ENCODE measurements at places on chromosomes 12 and 14.

- no peak for DNase-seq
Measured at GRCh38 chr12:95169368-95169767, 47.9 kb downstream of the FGD6 start.

DNA sequence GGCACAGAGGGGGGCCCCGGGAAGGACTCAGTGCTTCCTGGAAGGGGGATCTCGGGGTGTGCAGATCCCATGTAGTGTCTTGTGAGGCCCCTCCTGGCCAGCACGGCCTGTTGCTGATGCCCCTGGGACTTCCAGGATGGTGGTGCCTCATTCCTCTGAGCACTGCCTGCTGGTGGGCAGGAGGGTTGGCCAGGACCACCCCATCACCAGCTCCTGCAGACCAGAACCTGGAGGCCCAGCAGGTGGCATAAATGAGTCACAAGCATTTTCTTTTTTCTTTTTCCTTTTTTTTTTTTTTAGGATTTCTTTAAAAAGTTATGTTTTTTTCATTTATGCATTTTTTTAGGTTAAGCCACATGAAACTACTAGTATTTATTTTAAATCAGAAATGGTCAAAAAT, 8.0 kb downstream of the MMP17 start:
- no peak for DNase-seq

GRCh38 chr12:6635856-6636531, at the start of gene LPAR5:
Gene LPAR5 (minus strand): TSS chr12:6635959. CDS start chr12:6621248, 14,711 bp downstream.
- DNase-seq = no peak

- DNase-seq = no peak
Measured at GRCh38 chr12:121812320-121812871, 8.6 kb downstream of the SETD1B start.

- no peak for DNase-seq
Measured at GRCh38 chr14:78752518-78753188, 582.5 kb downstream of the NRXN3 start.

DNA sequence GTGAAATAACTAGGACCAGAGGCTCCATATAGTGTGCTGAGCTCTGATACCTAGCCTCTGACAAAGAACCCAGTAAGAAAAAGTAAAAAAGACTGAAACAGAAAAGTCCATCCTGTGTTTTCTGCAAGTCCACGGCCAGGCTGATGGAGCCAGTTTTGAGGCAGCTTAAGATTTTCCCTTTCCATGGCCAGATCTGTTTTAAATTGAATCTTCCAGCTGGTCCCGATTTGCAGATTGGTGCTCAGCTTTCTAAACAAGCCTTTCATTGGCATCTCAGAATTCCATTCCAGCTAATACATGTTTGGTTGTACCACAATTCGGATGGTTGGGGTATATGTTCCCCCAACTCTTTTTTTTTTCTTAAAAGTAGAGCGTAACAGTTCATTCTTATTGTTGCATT, 152.0 kb downstream of the DACT1 start:
- no peak for DNase-seq

- no peak for DNase-seq
Measured at GRCh38 chr12:82176761-82177490, 181.3 kb downstream of the CCDC59 start.

- peak; percentile 45 for DNase-seq
Measured at GRCh38 chr12:6195665-6196535, 4.3 kb upstream of the CD9 start.

DNA sequence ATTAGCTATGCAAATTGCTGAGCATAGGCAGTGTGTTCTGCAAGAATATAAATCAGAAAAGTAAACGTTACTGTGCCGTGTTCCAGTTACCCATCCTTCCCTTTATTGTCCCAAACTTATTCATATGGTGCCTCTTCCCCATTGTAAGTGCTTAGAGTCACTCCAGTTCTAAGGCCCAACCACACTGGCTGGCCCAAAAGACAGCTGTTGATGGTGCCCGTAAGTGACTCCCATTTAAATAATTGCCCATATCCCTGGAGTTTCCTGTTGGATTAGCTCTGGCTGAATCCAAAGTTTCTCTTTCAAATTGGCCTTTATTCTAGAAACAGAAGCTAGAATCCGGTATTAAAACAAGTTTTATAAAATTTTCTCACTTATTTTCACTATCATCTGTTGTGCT, 400.1 kb upstream of the DDHD1 start:
- no peak for DNase-seq

- DNase-seq = no peak
Measured at GRCh38 chr12:11630046-11630706, 19.3 kb upstream of the ETV6 start.

DNA sequence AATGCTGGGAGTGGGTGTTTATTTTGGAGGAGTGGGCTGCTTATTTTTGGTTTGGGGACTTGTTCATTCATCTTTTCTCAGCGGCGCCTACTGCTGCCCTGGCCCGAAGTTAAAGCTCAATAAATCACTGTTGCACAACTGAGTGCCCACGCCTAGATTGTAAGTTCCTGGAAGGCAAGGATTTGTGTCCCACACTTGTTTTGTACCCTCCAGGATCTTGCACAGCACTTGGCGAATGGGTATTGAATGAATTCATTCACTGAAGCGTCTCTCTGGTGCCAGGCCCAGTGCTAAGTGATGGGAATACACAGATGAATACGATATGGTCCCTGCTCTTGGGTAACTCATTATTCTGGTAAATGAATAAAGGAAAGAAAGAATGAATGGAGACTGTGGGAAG, 153.3 kb upstream of the PARP11 start:
- DNase-seq = no peak

DNA sequence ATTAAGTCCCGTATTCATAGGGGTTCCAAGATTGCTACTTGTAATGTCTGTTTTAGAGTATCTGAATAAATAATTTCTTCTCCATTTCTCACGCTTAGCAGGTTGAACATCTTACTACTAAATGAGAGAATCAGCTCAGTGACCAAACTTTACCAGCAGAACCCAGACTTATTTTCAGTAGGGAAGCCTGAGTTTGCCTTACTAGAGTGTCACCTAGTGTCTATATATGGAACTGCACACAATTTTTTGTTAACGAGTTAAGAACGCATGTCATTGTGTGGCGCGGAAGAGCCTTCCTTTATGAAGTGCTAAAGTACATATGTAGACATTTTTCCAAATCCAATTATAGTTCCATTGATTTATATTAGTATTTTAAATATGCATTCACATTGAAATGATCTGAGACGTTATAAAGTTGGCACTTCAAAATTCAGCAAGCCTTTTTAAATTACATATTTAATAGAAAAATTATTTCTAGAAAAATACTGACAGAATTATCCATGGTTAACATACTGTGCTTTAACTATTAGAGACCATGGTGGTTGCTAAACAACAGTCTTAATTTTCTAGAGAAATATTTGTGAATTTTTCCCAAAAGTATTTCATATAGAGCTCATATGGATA, 88.3 kb downstream of the RPS29 start:
- no peak for DNase-seq

DNA sequence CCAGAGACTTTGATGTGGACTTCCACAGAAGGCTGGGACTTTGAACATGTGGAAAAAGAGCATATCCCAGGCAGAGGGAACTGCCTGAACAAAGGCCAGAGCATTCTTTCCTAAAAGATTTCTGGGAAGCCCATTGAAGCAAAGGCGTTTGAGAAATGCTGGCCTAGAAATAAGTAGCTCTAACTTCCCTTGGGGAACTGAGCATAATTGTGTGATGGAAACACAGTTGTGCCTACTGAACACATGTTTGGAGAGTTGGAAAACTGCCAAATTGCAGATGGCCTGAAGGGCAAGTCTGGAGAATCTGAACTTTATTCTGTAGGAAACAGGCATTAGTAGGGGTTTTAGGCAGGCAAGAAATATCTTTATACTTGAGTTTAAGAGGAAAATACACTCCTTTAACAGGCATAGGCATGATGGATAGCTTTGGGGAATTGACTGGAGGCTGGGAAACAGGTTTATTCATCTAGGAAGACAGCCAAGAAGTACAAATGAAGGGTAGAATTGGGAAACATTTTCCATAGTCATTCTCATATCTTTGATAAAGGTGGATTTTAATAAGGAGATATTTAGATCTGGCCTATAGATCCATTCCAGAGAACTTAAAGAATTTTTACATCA, 134.1 kb downstream of the TPH2 start:
- DNase-seq = no peak

DNA sequence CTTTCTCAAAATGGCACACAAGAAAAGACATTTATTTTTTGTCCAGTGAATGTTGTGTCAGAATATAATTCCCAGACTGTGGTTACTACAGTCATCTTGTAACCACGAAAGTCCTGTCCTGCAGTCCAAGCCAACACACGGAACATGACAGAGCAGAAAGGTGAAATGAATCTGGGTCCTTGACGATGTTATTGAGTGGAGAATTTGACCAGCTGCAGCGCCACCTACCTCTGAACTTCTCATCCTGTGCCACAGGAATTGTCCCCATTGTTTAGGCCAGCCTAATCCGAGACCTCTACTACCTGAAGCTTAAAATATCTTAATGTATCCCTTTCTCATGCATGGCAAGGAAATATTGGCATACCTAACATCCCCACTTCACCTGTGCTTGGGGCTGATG, 64.1 kb upstream of the OTX2 start:
- DNase-seq = no peak

DNA sequence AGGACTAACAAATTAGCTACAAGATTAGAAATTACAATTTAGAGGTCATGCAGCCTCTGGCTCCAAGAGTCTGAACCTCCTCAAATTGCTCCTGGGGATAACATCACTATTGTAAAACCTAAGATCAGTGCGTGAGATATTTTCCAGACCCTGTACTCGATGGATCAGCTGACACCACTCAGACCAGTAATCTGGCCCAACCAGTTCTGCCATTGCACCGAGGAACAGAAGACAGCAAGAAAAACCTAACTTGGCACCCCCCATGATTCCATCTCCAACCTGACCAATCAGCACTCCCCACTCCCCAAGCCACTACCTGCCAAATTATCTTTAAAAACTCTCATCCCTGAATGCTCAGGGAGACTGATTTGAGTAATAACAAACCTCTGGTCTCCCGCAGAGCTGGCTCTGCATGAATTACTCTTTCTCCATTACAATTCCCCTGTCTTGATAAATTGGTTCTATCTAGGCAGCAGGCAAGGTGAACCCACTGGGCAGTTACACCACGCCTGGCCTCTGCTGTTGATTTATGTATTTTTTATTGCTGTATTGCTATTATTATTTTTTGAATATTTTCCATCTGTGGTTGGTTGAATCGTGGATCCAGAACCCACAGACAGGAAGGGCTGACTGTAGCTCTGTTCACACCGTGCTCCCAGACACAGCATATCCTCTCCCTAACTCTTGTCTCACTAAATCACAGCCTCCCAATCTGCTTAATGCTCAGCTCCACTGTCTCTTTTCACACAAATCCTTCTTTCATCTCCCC, 9.2 kb downstream of the HEBP1 start:
- no peak for DNase-seq
